ELF-1 (cell line): ENCODE measurements at places on chromosomes 6 and 20.

DNA sequence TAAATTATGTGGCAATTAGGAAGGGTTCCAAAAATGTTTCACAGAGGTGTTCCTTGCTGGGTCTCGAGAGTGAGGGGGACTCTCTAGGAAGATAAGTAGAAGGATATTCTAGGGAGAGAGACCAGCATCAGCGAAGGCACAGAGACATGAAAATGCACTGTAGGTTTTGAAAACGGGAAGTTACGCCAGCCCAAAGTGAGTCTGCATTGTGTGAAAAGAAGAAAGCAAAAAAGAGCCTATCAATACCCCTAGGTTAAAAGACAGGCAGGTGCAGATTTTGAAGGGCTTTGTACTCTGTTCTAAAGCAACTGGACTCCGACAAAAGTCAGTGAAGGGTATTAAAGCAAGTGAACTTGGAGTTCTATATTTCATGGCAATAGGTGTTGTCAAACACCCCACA lies 25.7 kb upstream of the MRAP2 start:
- no peak for DNase-seq

DNA sequence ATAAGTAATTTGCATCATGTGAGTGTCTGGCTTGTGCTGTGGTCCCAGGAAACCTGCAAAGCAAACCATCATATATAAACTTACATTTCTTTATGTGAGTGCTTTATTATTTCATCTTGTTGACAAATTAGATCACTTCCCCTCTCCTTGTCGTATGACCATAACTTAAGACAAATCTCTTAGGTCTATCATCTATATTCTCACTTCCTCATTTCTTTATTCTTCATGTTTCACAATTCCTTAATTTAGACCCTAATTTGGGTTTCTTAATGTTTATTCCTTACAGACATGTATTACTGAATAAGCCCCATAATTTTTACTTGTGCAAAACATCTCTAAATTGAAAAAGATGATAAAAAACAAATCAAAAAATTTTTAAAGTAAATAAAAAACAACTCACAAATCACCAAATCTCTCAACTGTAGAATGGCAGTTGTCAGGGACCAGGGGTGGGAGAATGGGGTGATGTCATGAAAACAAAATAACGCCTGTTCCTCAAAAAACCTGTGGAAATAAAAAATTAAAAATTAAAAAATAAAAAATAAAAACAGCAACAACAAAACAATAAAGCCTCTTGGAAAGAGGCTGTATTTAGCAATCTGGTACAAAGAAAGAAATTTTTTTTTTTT lies 49.5 kb upstream of the FBXO30 start:
- DNase-seq, result no peak

- peak; percentile 46 for DNase-seq
These were observed 34.4 kb upstream of the ZFAND3 start for GRCh38 chr6:37785002-37785662.

- DNase-seq, result no peak
These were observed 352.4 kb downstream of the TBC1D32 start for GRCh38 chr6:120981835-120982234.

- DNase-seq, result no peak
These were observed 10.3 kb downstream of the SERPINB1 start for GRCh38 chr6:2831392-2831791.

- no peak for DNase-seq
These were observed 533 bp downstream of the OSTM1 start for GRCh38 chr6:108074057-108074358.

DNA sequence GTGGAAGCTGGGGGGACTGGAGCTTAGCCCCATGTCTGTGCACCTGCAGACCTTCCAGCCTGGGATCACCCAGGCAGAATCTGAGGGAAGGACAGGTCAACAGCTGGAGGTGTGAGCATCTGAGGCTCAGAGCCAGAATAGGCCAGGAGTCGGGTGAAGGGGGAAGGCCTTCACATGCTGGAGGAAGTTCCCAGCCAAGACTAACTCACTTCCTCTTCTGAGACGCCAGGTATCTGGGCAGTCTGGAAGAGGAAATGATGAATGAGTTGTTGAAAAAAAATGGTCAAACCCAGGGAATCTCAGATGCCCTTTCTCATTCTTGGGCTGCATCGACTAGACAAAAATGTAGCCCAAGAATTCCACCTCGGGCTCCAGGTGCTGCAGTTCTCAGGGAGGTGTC lies 73.6 kb upstream of the TIAM2 start:
- DNase-seq, result no peak

- no peak for DNase-seq
These were observed 844 bp downstream of the TAGAP start for GRCh38 chr6:159043947-159044346.

DNA sequence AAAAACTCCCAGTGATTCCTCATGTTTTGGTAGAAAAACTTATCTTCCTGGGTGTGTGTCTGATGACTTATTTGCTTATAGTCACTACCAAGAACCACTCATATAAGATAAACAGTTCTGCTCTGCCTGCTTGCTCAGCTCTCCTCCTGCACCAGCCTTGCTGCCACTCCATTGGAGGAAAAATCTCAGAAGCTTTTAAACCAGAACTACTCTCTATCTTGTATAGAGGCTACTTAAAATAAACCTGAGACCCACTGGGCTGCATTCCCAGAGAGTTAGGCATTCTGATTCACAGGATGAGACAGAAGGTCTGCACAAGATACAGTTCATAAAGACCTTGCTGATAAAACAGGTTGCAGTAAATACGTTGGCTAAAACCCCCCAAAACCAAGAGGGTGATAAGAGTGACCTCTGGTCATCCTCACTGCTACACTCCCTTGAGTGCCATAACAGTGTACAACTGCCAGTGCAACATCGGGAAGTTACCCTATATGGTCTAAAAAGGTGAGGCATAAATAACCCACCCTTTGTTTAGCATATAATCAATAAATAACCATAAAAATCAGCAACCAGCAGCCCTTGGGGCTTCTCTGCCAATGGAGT lies 728.3 kb downstream of the EPHA7 start:
- DNase-seq, result peak; percentile 11

- no peak for DNase-seq
These were observed 155.0 kb upstream of the CITED2 start for GRCh38 chr6:139529420-139529819.

- no peak for DNase-seq
These were observed 161.9 kb downstream of the DST start for GRCh38 chr6:56480654-56481337.

DNA sequence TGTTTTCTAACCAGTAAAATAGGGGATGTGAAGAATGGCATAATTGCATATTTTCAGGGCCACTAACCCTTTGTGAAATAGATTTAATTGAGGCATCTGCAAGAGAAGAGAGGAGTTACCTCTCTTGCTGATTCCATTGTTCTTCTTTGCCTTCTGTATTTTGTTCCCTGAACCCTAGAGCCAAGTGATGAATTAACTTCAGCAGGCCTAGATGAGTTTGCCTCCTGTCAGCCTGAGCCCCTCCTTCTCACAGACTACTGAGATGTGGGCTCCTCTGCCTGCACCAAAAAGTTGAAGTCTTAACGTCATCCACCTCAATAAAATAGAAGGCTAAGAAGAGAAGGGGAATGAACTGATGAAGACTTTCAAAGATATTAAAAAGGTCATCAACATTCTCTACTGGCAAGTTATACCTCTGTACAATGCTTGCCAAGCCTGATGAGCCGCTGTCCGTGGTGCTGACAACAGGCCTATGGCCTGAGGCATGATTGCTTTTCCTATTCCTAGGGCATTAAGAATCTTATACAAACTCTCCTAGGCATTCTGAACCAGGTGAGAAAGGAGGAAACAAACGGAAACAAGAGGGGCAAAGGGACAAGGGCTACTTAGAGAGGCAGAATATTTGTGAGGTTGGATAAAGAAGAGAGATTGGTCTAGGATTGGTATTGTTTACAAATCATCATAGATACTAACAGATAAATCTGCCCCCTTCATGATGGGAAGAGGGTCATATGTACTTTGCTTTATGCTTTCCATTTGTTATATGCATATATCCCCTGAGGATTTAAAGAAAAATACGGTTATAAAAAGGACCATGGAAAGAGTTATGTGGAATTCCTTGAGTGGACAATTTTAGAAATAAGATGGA lies 46.8 kb downstream of the CD24 start:
- DNase-seq, result peak; percentile 49

- no peak for DNase-seq
These were observed 150.9 kb downstream of the EYA4 start for GRCh38 chr6:133392015-133392414.

- DNase-seq, result no peak
These were observed 153.6 kb upstream of the TENT5A start for GRCh38 chr6:81906041-81906440.

DNA sequence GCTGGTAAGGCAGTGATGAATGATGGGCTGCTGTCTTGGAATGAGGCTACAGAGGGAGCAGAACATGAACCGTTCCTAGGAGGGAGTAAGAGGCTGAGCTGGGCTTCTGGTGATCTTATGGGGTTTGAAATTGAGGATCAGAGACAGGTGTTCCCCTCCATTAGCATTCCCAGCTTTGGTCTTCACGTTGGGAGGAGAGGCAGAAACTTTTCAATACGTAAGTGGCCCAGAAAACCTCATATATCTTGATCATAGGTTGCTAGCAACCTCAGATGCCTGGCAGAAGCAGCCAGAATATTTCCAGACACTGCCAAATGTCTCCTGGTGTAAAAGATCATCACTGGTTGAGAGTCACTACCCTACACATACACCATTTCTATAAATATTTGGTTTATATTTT lies 167.1 kb downstream of the INSM1 start:
- no peak for DNase-seq

DNA sequence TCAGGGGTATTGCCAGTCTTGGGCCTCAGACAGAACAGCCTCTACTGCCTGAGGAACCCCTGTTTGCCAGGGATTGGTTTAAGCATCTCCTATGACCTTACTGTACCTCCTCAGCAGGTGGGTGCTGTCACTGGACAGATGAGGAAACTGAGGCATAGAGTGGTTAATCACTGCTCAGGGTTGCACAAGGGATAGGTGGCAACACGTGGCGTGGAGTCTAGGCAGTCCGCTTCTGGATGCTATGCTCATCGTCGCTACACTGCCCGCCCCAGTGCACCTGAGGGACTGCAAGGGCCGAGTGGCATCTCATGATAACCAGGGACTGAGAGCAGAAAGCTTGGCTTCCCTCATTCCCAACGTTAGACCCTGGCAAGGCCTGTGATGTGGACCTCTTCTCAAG lies 101.8 kb upstream of the SULF2 start:
- DNase-seq, result no peak

- DNase-seq, result no peak
These were observed 138.3 kb upstream of the TSHZ2 start for GRCh38 chr20:52833901-52834300.

- DNase-seq, result no peak
These were observed 735 bp downstream of the SOBP start for GRCh38 chr6:107490566-107491137.
